Adrenal gland (tissue), 19 donors: ENCODE measurements at places on chromosomes 5 and 9.

GRCh38 chr5:122165559-122166078 lies 36.3 kb downstream of the ZNF474 start:
- DNase-seq = no peak

DNA sequence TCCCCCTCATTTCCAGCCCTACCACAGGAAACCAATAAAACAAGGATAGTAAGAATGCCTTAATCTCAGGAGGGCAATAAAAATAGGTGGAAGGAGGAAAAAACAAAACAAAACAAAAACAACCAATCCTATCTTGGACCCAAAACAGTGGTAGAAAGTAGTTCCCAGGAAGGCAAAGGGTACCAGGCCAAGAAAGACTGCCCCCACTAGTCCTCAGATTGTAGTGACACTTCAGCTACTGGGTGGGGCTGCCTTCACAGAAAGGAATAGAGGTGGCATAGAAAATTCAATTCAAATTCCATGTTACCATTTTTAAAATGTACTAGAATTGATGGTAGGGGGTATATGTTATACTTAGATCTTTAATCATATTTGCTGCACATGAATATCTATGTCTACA lies 59.3 kb downstream of the DPYSL3 start:
- no peak for DNase-seq

DNA sequence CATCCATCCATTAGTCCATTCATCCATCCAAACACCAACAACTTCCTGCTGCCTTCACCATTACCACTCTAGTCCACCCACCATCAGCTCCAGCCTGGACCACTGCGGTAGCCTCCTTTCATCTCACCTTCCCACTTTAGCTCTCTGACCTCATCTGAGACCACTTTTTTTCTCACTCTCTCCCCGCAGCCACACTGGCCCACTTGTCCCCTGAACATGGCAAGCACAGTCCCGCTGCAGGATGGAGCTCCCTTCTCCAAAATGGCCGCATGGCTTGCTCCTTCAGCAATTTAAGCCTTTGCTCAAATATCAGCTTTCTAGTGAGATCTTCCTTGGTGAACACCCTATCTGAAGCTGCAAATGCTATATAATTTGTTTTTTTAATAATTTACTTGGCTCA lies 11.1 kb downstream of the CSF1R start:
- DNase-seq = no peak

DNA sequence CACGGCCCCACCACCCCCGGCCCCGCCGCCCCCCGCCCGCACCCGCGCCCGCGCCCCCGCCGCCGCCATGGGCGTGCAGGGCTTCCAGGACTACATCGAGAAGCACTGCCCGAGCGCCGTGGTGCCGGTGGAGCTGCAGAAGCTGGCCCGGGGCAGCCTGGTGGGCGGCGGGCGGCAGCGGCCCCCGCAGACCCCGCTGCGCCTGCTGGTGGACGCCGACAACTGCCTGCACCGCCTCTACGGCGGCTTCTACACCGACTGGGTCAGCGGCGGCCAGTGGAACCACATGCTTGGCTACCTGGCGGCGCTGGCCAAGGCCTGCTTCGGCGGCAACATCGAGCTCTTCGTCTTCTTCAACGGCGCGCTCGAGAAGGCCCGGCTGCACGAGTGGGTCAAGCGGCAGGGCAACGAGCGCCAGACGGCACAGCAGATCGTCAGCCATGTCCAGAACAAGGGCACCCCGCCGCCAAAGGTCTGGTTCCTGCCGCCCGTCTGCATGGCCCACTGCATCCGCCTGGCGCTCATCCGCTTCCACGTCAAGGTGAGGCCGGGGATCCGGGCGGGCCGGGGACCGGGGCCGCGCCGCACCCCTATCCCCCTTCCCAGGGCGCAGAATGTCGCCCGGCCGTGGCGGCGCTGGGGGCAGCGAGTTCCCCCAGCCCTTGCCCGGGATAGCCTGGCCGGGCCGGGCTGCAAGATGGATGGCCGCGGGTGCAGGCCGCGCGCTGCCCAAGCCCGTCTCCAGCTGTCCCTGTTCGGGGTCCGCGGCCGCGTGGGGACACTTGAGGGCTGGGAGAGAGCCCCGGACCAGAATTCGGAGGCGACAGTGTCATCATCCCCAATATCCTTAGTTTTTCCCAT lies 594 bp downstream of the FAM120A start:
- peak; percentile 61 for DNase-seq

GRCh38 chr9:86408121-86408520 lies 53.9 kb upstream of the TUT7 start:
- DNase-seq = no peak

DNA sequence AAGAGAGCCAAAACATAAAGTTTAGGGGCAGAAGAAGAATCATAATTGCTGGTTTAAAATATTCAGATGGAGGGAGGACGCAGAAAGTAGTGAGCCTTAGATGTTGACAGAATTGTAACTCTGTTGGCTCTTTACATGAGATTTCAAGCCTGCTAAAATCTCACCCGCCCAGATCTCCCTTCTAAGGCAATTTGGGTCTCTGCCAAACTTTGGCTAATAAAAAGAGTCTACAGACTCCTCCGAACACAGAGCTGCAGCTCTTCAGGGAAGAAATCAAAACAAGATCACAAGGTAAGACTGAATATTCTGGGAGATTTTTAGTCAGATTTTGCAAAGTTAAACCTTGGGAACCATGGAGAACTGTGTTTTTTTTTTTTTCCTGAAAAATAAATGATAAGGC lies at the start of gene IL33:
Gene IL33 (plus strand): TSS at position 246 of the 400 bp plus-strand sequence. CDS start 25,888 bp downstream, outside the sequence.
- DNase-seq = no peak

DNA sequence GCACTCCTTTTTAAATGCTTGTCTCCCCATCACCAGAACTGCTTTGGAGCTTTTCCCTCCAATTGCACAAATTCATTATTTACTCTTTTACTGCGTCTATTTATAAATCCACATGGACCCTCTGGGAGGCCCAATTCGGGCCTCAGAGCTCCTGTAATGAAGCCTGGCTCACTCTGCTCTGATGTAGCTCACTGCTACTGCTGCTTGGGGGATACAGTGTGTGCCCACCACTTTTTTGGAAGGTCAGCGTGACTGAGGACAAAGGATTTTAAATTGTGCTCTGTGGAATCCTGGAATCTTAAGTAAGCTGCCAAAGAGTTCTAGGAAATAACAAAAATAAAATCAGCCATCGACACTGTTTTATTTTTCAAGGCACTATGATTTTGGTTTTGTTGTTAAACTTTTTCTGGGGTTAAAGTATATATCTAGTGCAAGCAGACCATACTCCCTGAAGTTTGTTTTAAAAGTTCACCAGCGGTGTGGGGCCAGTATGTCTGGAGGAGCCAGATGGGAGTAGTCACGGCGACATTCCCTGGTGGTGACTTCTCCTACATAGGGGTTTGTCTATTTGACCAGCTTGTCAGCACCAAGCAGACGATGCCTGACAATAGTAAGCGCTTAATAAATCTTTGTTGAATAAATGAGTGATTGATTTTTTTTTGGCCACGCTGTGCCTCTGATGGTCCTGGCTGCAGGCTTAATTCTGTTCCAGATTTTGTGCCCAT lies 142.8 kb downstream of the TMEM38B start:
- DNase-seq = no peak
